DND-41 (cell line): ENCODE measurements at places on chromosomes 11 and 22.

DNA sequence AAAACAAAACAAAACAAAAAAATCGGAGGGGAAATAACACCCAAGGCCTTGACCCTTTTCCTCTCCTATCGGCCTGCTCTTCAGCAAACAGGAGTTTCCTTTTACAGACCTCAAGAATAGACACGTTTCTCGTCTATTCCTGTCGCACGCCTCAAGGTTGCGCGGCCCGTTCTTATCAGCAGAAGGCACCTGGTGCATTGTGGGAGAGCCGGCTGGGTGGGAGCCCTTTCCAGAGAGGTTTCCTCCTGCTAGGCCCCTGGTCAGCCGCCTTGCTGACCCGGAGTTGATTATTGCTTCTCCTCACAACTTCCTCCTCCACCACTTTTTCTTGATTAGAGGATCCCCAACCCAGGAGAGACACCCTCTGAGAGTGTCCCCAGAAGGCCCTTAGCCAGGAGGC is 497.3 kb downstream of the MIAT start:
- DNase-seq: no peak

DNA sequence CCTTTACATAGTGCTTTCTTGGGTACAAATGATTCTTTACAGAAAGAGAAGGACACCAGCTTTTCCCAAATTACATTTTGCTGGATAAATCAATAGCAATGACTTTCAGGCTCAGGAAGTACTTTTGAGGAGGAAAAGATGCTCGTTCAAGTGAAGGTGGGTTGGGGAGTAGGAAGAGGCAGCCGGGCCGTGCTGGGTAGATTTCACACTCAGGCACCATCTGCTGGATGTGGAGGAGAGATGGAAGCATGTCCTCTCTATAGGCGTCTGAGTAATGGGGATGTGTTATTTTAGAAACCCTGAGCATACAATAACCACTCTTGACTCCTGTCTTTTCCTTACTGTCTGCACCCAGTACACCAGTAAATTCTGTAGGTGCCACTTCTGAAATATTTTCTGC is 152.3 kb upstream of the LARGE1 start:
- DNase-seq: no peak

DNA sequence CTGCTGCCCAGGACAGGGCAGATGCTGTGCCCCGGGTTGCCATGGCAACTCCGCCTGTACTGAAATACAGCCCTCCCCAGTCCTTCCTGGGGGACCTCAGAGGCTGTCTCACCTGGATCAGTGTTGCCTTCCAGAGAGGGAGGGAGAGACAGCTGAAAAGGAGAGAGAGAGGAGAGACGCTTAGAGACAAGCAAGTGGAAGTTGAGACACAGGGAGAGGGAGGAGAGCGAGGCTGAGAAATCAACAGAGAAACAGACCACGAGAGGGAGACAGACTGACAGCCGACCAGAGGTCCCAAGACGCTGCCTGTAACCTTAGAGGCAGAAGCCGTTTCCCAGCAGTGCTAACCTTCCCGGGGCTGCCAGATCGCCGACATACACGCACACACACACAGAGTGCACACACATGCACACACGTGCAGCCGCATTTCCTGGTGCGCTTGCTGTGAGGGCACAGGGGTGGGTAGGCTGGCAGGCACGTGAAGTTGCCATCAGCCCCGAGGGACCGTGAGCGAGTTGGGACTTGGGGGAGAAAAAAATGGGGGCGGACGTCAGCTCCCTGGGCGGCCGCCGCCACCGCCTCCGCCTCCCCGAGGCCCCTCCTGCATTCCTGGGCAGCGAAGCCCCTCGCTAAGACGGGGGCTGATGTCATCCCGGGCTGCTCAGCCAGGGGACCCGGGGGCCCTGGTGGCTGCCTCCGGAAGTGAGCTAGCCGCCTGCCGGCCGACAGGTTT is 88.6 kb upstream of the CRYBB3 start:
- peak; percentile 53 for DNase-seq

DNA sequence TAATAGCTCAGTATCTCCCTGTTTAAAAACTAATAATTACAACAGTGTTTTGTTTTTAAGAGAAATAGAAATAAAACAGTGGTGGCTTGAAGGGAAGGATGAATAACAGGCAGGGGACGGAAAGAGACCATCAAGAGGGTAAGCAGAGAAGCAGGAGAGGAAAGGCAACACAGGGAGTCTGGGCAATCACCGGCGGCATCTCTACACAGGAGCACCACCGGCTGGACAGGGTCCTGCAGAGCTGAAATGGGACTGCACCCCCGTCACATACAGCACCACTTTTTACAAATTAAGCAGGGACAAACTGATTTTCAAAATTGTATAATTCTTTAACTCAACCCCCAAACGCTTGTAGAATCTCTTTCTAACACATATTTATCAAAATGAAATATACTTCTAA is 18.4 kb downstream of the PHF21A start:
- no peak for DNase-seq

DNA sequence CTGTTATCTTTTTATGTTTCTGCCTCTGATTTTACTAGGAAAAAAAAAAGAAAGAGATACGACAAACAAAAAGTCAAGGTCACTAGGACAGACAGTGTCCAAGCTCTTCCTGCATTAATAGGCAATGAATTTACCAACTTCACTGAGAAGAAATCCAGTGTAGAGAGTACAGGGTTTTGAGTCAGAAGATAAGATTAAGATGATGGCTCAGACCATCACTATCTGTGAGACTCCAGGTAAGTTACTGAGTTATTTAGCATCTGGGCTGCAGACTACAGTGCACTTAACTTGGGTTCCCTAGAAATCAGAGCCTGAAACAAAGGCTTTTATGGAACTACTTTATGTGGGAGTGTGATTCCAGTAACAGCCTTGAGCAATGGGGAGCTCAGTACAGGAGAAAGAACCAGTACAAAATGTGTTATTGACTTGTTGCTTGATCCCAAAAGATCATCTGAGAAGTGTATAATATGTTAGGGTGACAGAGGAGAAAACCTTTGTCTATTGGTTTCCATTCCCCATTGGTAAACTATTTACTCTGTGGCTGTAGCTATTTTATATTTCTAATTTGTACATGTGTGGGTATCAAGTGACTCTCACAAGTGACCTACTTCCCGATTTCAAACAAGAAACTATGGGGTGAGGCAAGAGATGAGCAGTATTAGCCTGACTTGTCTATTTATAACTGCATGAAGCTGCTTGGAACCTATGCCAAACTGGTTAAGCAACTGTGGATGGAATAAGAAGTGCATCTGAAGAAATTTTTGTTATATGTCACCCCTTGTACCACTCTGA is 395.8 kb downstream of the RAB38 start:
- no peak for DNase-seq

- DNase-seq: no peak
These were observed 78.9 kb downstream of the C11orf58 start for GRCh38 chr11:16817351-16817750.

GRCh38 chr11:92766698-92767097 is 202.8 kb upstream of the MTNR1B start:
- no peak for DNase-seq

- no peak for DNase-seq
These were observed 44.6 kb upstream of the SPATA19 start for GRCh38 chr11:133889893-133890292.

DNA sequence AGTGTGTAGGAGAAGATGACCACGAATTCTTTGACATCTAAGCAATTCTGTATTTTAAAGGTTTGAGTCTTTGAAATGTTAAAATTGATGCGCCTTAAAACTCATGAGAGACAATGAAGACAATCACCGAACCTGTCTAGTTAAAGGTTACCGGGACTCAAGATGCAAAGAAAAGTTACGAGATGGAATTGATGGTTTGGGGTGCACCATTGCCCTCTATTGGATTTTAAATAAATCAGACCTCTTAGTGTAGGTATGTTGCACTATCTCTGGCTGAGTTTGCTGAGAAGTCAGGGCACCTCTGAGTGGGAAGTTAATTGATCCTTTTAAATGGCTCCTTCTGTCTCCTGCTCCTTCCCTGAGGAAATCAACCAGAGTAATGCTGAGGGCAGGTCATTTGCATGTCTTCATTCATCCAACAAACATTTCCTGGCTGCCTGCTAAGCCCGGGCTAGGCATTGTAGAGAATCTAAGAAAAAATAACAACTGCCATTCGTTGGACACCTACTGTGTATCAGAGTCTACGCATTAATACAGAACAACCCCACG is 19.4 kb upstream of the TMA7B start:
- DNase-seq: no peak
